Stimulated activated CD8-positive, alpha-beta memory T cell treated with anti-CD3 and anti-CD28 coated beads, Interleukin-7, amount 100 ng/mL, for 1 hour (primary cell): ENCODE measurements at places on chromosomes 2 and 18.

DNA sequence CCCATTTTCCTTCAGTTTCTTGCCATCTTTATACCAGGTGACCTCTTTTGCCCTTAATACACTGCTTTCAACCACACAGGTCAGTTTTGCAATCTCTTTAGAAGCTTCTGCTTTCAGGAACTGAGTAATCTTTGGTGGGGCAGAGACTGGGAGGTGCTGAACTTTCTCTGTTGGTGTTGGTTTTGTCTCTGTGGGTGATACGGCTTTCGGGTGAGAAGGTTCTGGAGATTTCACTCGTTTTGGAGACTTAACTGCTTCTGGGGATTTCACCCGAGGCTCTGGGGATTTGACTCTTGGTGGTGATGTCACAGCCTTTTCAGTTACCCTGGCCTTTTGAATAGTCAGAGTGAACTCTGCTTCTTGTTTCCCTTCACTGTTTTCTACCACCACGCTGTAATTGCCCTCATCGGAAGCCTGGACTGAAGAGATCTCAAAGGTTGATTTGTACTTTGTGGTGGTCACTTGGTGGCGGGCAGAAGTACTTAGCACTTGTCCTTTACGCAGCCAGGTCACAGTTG is 50.4 kb downstream of the PLEKHA3 start:
- DNase-seq: no peak

GRCh38 chr2:15116830-15117229 is 444.3 kb downstream of the NBAS start:
- DNase-seq: no peak

GRCh38 chr2:199315299-199316179 is 142.2 kb downstream of the SATB2 start:
- no peak for DNase-seq

DNA sequence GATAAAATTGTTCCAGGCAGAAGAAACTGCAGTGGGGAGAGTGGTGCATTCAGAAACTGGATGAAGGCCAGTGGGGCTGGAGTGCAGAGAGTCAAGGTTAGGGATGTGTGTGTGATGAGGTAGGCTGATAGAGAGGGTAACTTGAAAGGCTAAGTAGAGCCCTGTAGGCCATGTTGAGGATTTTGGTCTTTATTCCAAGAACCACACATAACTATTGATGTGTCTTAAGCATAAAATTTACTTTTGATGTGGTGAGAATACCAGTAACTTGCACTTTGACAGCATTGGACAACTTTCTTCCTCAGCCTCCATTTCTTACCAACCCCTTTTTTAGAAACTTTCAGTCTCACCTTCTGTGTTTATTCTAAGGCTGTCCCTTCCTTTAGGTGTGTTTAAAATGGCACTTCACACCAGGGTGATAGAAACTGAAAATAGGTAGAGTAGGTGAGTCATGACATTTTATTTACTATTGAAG is 22.6 kb downstream of the MTX2 start:
- DNase-seq: no peak

- no peak for DNase-seq
Measured at GRCh38 chr2:201414099-201415023, 36.9 kb downstream of the TRAK2 start.

DNA sequence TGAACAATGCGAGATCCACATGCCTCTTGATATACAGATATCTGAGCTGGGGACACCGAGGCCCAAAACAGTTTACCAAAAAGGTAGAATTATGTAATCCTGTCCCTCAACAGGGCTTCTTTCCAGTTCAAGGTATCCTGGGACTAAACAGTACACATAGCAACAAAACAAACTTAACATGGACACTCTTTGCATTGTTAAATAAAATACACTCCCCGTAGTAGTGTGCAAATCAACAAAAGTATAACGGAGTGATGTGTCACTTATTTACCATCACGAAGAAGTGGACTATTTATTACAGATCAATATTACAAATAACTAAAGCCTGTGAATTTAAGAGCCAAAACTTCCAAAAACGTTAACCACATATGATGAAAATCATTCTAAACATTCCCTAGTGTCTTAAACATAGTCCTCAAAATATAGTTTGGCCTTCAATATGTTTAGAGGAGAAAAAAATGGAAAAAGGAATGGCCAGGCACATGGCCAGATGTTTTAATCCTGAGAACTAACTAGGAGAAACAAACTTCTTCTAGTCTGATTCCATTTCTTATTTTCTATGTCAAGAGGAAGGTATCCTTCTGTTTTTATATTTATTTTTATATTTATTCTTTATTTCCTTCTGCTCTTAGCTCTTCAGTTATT is 377.5 kb downstream of the OSR1 start:
- no peak for DNase-seq

GRCh38 chr2:201465524-201465971 is 14.0 kb downstream of the STRADB start:
- no peak for DNase-seq

DNA sequence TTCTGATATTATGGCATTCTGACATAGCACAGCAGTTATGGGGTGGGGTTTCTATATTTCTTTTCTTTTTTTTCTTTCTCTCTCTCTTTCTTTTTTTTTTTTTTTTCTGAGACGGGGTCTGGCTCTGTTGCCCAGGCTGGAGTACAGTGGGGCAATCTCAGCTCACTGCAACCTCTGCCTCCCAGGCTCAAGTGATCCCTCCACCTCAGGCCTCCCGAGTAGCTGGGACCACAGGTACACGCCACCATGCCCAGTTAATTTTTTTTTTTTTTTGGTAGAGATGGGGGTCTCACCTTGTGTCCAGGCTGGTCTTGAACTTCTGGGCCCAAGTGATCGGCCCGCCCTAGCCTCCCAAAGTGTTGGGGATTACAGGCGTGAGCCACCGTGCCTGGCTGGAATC is 7.5 kb upstream of the FAM98A start:
- DNase-seq: no peak

GRCh38 chr2:139365189-139365588 is 585.0 kb upstream of the NXPH2 start:
- DNase-seq: no peak

DNA sequence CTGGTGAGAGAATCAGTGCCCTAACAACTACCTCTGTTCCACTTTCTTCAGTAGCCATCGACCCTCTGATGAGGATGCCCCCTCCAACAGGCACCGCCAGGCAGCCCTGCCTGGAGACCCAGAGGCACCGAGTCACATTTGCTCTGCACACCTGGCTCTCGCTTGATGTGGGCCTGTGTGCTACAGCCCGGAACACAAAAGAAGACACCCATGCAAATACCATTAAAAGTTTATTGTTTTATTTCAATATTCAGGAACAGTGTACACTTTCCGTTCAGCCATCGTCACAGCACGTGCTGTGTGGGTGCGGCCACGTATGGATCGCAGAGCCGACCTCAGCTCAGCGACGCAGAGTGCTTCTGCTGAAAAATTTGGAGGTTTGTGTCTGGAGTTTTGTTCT is 154.0 kb downstream of the MBP start:
- no peak for DNase-seq
